ENCODE measurements at places on chromosomes 3 and 15.

GRCh38 chr15:51155891-51156290 lies 61.2 kb upstream of the TNFAIP8L3 start:
- no peak for DNase-seq

DNA sequence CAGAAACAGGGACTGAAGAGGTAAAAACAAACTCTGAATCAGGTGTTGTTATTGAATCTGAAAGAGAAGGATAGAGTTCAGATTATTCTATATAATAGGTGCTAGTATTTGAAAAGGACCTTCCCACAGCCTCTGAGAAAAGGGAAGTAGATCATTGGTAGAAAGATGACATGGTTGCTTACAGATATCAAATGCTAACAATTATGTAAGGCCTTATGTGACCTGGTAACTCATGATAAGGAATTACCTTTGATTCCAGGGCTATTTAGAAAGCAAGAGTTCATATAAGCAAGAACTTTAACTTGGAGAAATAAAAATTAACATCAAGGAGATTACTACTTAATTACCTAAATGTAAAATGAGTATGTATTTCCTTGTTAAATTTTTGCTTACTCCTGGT lies 7.6 kb downstream of the SLC27A2 start:
- no peak for DNase-seq

- DNase-seq: no peak
Measured at GRCh38 chr3:193791041-193792032, 198.3 kb downstream of the OPA1 start.

DNA sequence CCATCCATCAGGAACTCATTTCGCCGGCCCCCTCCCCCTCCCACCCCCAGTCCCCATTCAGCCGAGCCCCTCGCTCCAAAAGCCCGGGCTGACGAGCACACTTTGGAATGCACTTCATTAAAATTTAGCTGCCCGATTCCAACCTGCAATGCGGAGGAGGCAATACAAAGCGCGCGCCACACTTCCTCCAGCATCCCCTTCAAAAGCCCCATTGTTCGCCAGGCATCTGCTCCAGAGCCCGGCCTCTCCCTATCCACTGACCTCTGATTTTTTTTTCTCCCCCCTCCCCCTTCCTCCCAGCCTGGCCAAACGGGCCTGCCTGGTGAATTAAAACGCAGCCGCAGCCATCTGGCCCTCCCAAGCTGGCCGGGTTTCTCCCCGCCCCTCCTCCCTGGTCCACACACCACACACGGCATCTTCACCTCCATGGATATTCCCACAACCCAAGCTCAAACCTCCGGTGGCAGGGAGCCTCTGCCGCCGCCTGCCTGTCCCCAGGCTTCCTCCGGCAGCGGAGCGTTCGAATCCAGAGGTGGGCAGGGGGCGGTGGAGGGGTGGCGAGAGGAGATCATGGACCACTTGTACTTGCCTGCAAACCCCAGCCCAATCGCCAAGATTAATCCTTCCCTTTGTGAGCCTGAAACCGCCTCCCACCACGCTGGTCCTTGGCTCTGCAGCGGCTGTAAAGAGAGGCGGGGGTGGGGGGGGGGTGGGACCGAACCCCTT lies 441.3 kb downstream of the MAGI1 start:
- DNase-seq: peak; percentile 65

DNA sequence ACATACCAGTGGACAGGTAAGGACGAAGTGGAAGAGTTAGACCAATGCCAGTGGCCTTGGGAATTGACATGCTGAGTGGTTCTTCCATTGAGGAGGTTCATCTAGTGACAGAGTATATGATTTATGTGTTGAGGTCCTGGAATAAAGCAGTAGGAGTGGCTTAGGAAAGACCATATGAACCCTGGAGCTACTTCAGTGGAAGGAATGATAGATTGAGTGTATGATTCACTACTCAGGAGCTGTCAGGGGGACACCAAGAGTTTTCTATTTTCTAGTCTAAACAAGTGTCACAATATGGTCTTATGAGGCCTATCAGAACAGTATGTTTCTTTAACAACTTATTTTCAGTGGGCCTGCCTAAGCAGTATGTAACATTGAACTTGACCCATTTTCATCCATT lies 63.9 kb downstream of the NME9 start:
- DNase-seq: no peak

GRCh38 chr3:149174901-149175300 lies 45.5 kb downstream of the HPS3 start:
- DNase-seq: no peak
